ENCODE measurements at places on chromosomes 3 and 15.

DNA sequence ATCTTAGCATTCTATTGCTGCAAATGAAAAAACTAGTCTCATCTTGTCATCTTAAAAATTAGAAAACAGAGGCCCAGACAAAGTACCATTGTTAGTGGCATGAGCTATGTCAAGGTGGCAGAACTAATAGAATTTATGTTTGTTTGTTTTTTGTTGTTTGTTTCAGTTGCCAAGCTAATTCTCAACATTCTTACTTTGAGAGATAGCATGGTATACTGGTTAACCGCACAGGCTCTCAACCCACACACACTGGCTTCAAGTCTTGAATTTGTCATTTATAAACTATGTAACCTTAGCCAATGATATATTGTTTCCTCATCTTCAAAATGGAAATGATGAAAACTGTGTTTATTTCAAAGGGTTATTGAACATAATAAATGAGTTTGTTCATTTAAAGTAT is 367.6 kb upstream of the PLSCR5 start:
- no peak for DNase-seq

DNA sequence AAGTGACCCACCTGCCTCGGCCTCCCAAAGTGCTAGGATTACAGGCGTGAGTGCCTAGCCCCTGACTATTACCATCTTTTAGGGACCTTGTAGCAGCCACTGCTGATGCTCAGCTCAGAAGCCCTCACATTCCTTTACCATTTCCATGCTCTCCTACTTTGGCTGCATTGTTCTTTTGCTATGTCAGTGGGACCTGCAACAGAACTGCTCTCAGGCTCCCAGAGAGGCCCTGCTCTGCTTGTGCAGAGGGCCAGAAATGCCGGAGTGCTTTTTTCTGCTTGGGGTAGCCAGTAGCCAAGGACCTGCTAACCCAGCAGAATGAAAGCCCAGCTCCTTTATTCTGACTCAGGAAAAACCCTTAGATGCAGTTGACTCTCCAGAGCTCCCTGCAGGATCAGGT is 18.3 kb upstream of the PROK2 start:
- no peak for DNase-seq

- DNase-seq, result no peak
These were observed at the start of gene ZNF592 for GRCh38 chr15:84748274-84749110. TSS of gene ZNF592 (plus strand) at chr15:84748592. CDS start at chr15:84782676, 34,084 bp downstream.

GRCh38 chr3:127970966-127971592 is 56.0 kb downstream of the KBTBD12 start:
- peak; percentile 74 for DNase-seq

- DNase-seq, result no peak
These were observed 31.6 kb upstream of the OR5H6 start for GRCh38 chr3:98232489-98232888.

- peak; percentile 20 for DNase-seq
These were observed 230.4 kb downstream of the ADAMTS17 start for GRCh38 chr15:100111125-100112060.

- DNase-seq, result no peak
These were observed 10.0 kb downstream of the PRKCI start for GRCh38 chr3:170232266-170232665.

DNA sequence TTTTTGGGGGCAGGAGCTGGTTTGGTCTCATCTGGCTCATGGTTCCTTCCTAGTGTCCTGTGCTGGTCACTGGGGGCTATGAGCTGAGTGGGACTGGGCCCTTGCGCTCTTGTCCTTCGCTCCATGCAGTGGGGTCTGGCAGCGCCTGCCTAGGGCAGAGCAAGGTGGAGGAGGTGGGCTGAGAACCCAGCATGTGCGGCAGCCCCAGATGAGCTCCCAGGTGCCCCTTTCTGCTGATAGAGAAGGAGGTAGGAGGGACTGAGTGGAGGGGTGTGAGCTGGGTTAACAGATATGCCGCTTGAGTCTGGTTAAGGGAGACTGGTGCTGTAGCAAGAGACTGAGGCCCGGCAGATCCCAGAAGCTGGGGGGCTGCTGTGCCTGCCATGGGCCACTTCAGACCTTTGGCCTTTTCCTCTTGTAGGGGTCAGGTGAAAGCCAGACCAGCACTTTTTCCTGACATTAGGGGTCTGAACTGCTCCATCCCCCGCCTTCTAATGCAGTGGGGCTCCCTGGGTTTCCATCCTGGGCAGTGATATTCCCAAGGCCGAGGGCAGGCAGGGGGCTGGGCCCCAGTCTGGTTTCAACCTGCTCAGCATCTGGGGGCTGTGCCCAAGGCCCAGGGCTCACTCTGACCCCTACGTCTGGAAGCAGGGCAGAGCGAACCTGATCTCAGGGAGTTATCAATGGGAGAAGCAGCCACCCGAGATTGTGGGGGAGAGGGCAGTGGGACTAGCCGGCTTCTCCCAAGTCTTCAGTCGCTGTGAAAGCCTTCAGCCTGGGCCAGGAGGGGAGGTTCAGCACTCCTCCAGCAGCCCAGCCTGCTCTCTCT is 62.9 kb upstream of the PRR23C start:
- no peak for DNase-seq

DNA sequence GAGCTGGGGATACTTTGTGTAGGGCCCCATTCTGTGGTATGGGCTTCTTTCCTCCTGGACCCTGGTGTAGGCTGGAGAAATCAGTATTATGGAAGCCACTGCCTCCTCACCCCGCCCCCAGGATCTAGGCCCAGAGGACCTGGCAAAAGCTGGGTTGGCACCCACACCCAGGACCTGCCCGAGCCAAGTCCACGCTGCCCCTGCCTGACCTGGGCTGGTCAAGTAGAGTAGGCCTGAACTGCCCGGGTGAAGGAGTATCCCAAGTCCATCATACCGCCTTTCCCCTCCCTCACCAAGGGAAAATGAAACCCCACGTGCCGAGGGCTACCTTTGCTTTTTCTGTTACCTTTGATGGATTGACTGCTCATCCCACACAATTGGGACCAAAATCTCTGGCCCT is 37.7 kb upstream of the TRAK1 start:
- no peak for DNase-seq

- DNase-seq, result no peak
These were observed 37.1 kb upstream of the ARNT2 start for GRCh38 chr15:80367094-80367493.

DNA sequence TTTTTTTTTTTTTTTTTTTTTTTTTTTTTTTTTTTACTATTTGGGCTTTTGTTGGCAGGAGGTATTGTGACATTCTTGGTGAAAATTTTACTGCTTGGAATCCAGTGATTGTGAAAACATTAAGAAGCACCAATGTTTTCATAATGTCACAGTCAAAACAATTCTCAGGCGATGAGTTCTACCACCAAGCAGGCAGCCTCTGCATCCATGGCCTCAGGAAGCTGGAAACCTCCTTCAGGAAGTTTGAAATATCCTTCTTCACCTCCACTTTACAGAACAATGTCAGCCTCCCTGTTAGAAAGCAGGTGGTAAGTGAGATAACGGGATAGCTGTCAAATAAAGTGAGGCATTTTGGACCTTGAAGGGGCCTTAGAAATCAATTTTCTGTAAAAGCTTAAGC is 98.3 kb downstream of the MEX3B start:
- no peak for DNase-seq

GRCh38 chr15:66580643-66581042 is 14.8 kb upstream of the LCTL start:
- DNase-seq, result no peak

DNA sequence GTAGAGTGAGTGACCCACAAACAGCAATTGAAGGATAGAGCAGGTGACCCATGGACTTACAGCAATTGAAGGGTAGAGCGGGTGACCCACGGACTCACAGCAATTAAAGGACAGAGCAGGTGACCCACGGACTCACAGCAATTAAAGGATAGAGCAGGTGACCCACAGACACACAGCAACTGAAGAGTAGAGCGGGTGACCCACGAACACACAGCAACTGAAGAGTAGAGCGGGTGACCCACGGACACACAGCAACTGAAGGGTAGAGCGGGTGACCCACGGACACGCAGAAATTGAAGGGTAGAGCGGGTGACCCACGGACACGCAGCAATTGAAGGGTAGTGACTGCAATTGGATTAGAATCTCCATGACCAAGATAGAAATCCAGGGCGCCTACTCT is 9.8 kb upstream of the TNK2 start:
- DNase-seq, result no peak

- no peak for DNase-seq
These were observed 570.3 kb upstream of the CCDC54 start for GRCh38 chr3:106806964-106807363.

DNA sequence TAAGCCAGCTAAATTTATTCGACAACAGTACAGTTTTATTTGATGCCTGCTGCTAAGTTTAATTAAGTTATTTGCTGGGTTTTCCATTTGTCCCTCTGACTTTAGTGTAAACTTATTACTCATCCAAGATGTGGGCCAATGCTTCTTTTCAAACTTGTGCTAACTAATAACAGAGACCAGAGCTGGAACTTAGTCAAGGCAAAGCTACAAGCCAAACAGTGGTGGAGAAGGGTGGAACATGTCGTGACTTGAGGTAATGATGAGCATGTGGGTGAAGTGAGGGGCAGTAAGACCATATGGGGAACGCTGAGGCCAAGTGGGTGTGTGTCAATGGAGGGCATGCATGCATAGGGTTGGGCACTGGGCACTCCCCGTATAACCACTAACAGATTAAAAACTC is 63.9 kb downstream of the NMD3 start:
- DNase-seq, result no peak

DNA sequence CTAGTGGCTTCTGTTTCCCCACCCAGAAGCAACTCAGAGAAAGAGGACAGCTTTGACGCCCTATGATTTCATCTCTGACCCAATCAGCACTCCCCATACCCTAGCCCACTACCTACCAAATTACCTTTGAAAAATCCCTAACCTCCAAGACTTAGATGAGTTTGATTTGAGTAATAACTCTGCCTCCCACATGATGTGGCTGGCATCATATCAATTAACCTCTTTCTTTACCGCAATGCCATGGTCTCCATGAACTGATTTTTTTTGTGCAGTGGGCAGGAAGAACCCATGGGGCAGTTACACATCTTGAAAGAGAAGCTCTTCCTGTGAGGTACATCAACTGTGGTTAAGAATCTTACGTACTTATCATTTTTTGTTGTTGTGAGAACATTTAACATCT is 25.5 kb upstream of the APOD start:
- no peak for DNase-seq

DNA sequence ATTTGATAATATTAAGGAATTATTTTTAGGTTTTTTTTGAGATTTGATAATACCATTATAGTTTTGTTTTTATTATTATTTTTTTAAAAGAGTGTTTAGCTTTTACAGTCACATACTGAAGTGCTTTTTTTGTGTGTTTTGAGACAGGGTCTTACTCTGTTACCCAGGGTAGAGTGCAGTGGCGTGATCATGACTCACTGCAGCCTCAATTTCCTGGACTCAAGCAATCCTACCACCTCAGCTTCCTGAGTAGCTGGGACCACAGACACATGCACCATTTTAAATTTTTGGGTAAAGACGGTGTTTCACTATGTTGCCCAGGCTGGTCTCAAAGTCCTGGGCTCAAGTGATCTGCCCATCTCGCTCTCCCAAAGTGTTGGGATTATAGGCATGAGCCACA is 73.0 kb downstream of the SUMF1 start:
- DNase-seq, result no peak

GRCh38 chr3:119600732-119601131 is 3.0 kb downstream of the PLA1A start:
- DNase-seq, result no peak

- no peak for DNase-seq
These were observed 271.5 kb upstream of the DCBLD2 start for GRCh38 chr3:99172736-99173657.

- DNase-seq, result no peak
These were observed 46.7 kb upstream of the ABHD2 start for GRCh38 chr15:89041507-89041906.

- DNase-seq, result no peak
These were observed 455.7 kb downstream of the FOXP1 start for GRCh38 chr3:71127844-71128243.

DNA sequence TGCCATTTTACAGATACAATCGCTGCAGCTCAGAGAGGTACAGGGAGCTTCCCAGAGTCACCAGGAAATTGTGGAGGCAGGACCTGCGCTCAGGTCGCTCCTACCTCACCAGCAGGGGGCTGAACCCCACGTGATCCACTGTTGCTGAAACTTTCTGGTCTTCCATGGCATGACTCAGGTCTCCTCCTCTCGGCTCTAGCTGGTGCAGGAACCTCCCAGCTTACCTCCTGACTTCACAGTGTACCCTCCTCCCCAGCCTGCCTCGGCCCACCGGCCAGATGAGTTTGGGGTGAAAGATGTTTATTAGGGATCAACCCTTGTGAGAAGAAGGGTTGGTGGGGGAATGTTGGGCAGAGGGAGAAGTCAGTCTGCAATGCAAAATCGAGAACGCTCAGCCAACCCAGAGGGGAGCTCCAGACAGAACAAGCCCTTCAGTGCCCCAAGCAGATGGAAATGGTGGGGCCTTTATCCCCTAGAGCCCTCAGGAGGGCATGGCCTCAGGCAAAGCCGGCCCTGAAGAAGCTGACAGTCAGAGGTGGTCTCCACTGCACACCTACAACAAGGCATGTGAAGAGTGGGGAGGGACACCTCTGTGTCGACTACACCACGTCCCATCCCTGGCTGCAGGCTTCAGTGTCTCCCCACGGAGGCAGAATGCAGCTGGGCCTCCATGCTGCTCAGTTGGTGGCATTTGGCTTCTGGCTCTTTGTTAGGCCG is 118.6 kb upstream of the PRR20G start:
- DNase-seq, result no peak

- no peak for DNase-seq
These were observed 108.9 kb upstream of the TRIM42 start for GRCh38 chr3:140568842-140569520.

DNA sequence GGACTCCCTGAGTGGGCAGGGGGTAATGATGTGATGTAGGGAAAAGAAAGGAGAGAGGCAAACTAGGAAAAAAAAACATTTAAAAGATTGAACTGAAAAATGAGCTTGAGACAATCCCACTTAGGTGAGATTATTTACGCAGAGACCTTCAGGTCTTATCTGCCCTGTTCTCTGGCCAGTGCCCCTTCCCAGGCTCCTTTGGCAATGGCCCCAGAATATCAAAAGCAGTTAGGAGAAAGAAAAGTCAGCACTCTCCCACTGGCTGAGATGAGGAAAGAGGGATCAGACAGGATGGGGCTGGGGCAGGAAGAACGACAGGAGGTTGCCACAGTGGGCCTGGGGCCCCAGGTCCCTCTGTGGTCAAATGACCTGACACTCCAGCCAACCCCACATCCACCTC is 105.4 kb downstream of the MEGF11 start:
- DNase-seq, result no peak

DNA sequence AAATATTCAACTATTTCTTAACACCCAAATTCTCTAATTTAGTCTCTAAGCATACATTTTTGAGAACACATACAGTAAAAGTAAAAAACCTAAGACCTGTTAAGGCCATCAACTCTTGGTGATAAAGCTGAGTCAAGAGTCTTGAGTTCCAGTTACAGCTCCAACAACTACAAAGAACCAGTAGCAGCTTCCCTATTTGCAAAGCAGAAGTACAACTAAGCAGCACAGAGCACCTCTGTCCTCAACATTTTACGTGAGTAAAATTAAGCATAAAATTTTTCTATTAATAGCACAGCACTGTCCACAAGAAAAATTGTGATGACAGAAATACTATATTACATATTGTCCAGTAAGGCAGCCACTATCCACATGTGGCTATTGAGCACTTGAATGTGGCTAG is 4.4 kb downstream of the PCOLCE2 start:
- DNase-seq, result no peak

- DNase-seq, result no peak
These were observed 308.9 kb downstream of the EPHB1 start for GRCh38 chr3:135103917-135104316.
